Spinal cord (tissue), 10 donors: ENCODE measurements at places on chromosomes 13 and 19. TPM values are rescaled to one million over a fixed set of nuclear protein-coding genes. Genes with fewer than 3 reads are reported as not detected.

ELSPBP1 gene
- 0.48 TPM for polyA plus RNA-seq

CYP2F1 gene
- polyA plus RNA-seq: 0.41 TPM

FGF22 gene
- polyA plus RNA-seq: 2.2 TPM

PCDH20 gene
- 12.2 TPM for polyA plus RNA-seq

KLF5 gene
- polyA plus RNA-seq: 3.8 TPM

DIRAS1 gene
- polyA plus RNA-seq: 69.5 TPM

TFDP1 gene
- polyA plus RNA-seq: 77.4 TPM

SIGLEC7 gene
- 0.60 TPM for polyA plus RNA-seq
